Uterus (tissue), 4 donors: ENCODE measurements at places on chromosomes 3 and 15. TPM values are rescaled to one million over a fixed set of nuclear protein-coding genes. Genes with fewer than 3 reads are reported as not detected.

- no peak for DNase-seq
Measured at GRCh38 chr3:44184319-44184953, 57.2 kb upstream of the TOPAZ1 start.

GRCh38 chr15:26103002-26103404 lies 239.9 kb upstream of the ATP10A start:
- DNase-seq, result no peak

RFX7 gene
- 9.1 TPM for total RNA-seq

GRCh38 chr3:115709093-115709492 lies 85.8 kb downstream of the GAP43 start:
- no peak for DNase-seq

DNA sequence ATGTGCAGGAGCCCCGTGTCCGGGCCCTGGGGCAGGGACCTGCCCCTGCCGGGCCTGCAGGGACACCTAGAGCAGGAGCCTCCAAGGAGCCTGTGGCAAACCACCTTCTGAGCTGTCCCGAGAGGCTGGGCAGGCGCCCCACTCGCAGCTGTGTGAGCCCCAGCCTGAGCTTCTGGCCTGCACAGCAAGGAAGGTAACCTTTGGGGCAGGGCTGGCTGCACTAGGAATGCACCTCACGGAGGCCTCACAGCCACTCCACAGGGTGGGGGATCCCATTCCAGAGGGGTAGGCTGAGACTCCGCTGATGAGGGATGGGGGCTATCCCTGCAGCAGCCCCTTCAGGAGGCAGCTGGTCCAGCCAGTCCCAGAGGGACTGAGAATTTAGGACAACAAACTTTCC lies 68.1 kb downstream of the DNAJB8 start:
- no peak for DNase-seq

DNA sequence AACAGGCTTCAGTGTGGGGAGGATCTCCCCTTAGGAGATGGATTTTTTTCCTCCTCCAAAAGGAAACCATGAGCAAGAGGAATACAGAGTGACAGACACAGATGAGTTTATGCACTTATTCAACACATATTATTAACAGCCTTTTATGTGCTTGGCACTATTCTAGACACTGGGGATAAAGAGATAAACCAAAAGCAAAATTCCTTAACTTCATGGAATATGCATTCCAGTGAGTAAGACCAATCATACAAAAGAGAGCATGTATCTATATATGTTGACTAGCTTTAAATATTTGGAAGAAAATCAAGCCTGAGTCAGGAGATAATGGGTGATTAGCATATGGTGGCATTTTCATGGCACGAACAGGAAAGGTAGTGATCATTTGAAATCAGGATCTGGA lies 284.4 kb upstream of the RASGRP1 start:
- DNase-seq, result no peak

THAP10 gene
- 4.1 TPM for total RNA-seq

- DNase-seq, result no peak
Measured at GRCh38 chr3:63429905-63430304, 151.8 kb downstream of the SYNPR start.

- DNase-seq, result no peak
Measured at GRCh38 chr15:91911844-91912243, 58.3 kb downstream of the SLCO3A1 start.

DNA sequence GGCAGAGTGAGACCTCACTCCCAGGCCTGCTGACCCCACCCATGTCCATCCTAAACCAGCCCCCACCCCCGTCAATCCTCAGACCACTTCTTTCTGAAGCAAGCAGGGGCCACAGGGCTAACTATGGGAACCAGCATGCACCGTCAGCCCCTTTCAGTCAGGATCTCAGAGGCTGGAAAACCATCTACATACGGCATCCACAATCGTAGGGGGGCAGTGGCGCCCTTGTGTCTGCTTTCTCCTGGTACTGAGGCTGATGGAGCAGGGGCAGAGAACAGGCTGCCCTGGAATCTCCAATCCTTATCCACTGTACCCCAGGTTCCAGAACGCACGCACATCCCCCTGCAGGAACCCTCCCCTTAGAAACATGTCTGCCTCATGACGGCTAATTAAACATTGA lies 56.6 kb downstream of the XXYLT1 start:
- DNase-seq, result peak; percentile 7

IL5RA gene
- total RNA-seq, result not detected

GRCh38 chr15:53752406-53752805 lies 7.1 kb downstream of the WDR72 start:
- no peak for DNase-seq

DNA sequence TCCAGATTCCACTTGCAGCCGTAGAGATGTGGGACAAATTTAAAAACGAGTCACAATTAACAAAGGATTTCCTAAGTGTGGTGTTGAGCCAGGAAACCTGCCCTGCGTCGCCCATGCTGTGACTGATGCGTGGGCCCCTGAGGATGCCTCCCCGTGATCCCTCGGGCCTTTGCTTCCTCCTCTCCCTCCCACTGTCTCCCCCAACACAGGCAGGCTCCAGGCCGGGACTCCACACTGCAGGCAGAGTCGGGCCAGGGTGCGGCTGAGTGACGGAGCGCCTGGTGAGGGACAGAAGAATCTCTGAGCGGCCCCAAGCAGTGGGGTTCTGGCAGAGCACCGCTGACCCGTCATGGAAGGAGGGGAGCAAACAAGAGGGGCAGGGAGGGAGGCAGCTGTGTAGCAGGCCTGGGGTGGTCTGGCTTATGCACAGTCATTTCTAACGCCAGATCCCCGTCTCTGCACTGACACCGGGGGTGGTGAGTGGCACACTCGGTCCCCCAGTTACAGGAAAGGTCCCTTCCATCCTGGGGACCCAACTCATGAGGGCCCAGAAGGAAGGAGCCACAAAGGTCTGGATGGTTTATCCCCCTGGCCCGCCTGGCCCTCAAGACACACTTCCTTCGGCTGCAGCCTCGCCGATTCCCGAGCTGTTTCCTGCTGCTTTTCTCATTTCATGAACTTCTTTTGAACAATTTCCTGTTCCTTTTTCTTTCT lies 91.0 kb downstream of the XXYLT1 start:
- peak; percentile 29 for DNase-seq

GRCh38 chr15:97561529-97561928 lies 399.0 kb upstream of the ARRDC4 start:
- no peak for DNase-seq

DNA sequence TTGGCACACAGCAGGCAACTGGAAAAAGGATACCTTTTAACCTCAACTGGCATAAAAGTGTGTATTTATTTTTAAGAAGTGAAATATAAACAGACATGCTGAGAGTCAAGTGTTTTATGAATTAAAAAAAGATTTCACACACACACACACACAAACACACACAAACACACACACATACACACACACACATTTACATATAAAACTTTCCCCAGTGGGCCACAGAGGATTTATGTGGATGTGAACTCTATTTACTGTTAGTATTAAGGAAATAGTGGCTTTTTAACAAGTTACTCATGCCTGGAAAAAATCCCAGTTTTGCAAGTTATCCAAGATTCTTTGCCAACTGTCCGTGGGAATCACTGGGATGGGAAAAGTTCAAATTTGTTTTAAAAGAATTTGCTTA lies 725.9 kb upstream of the NR2F2 start:
- peak; percentile 31 for DNase-seq

- DNase-seq, result no peak
Measured at GRCh38 chr15:76575679-76576078, 239.1 kb downstream of the ISL2 start.

- DNase-seq, result no peak
Measured at GRCh38 chr15:98937413-98938104, 70.0 kb downstream of the PGPEP1L start.

DNA sequence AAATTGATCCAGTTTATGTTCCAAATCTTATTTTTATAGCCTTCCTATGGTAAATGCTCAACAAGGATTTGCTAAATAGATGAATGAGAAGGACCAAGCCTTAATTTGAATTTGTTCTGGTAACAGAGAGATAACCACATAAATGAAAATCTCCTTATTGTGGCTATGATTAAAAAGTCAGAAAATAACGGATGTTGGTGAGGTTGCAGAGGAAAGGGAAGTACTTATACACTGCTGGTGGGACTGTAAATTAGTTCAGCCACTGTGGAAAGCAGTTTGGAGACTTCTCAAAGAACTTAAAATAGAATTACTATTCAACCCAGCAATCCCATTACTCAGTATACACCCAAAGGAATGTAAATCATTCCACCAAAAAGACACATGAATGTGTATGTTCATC lies 26.2 kb downstream of the AAGAB start:
- DNase-seq, result no peak

GRCh38 chr3:46913644-46914043 lies 36.1 kb downstream of the PTH1R start:
- DNase-seq, result peak; percentile 20

DNA sequence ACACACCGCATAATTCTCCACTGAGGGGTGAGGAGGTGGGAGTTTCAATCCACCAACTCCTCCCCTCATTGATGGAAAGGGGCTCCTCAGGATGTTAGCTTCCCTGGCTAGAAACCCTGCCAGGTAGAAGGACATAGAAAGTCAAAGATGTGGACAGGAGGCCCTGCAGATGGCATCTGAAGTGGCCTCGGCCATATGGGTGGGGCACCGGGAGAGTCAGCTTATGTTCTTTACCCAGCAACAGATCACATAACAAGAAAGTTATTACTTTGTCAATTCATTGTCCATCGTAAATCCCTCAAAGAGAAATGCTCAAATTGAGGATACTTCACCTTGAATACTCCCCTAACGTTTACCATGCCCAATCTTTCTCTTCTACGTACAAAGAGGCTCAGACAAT lies 97.3 kb upstream of the ARHGEF3 start:
- DNase-seq, result no peak

DNA sequence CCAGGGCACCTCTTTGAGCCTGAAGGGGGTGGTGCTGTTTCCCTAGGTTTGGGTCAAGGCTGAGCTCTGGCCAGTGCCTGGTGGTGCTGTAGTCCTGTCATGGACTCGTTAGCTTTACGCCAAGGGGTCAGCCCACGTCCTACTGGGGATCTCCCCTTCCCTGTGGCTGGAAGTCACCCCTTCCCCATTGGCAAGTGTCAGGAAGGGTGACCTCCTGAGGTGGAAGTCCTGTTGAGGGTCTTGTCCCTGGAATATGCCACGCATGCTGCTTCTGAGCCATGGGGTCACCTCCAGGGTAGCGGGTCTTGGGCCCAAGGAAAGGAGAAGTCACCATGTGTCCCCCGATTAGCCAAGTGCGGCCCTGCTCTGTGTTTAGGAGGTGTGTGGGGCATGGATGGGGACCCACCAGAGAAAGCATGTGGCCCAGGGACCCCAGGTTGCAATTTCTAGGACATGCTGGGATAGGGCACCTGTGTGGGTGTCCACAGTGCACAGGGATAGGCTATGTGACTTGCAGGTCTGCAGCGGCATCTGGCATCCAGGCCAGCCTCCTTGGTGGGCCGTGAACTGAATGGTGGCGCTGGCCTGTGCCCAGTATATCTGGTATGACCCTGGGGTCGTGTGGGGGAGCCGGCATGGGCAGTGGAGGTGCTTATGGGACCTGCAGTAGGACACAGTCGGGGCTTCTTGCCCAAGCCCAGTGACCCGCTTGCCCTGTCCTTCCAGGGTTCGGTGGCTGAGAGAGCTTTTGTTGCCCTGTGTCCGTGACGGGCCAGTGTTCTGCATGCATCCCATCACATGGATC lies 226.7 kb downstream of the SNRPN start:
- DNase-seq, result peak; percentile 8

TM6SF1 gene
- 1.7 TPM for total RNA-seq

RTP1 gene
- not detected for total RNA-seq
